Suprapubic skin (tissue), 4 donors: ENCODE measurements at places on chromosomes 3 and 15. TPM values are rescaled to one million over a fixed set of nuclear protein-coding genes. Genes with fewer than 3 reads are reported as not detected.

CISH gene
- total RNA-seq = 15.0 TPM

GRM7 gene
- 0.21 TPM for total RNA-seq

OR5K3 gene
- not detected for total RNA-seq

SIN3A gene
- 94.8 TPM for total RNA-seq

BMF gene
- 11.1 TPM for total RNA-seq

GRCh38 chr3:46389306-46389705 lies 17.6 kb downstream of the CCR5AS start:
- H3K27me3 ChIP-seq = no peaks in the 10 kb centered on the region
- no peak overlapping the region for H3K4me3 ChIP-seq
- H3K4me1 ChIP-seq = no peaks in the 10 kb centered on the region
- no peaks in the 10 kb centered on the region for H3K36me3 ChIP-seq
- no peak for DNase-seq

GRCh38 chr15:61227269-61227949 lies 1.7 kb downstream of the RORA start:
- peaks cover 31% of the 10 kb centered on the region for H3K4me1 ChIP-seq
- H3K36me3 ChIP-seq = no peaks in the 10 kb centered on the region
- peak overlapping the region; percentile 63 for H3K4me3 ChIP-seq

GRCh38 chr3:81497572-81498251 lies 263.7 kb downstream of the GBE1 start:
- no peak overlapping the region for H3K4me3 ChIP-seq
- H3K4me1 ChIP-seq = no peaks in the 10 kb centered on the region

DNA sequence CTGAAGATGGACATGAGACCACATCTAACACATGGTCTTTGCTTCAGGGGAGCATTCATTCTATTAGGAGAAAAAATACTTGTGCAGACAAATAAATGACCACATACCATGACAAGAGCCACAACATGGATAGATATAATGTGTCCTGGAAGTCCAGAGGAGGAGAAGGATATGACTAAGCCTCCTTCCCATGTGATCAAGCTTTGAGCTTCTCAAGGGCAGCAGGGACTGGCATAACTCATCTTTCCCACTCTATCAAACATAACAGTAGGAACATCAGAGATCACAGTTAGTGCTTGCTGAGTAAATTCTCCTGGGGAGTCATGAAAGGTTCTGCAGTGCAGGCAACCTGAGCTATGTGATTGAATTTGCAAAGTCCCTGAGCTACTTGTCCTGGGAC lies 86.0 kb upstream of the LPP start:
- no peaks in the 10 kb centered on the region for H3K27me3 ChIP-seq
- DNase-seq = no peak
- no peaks in the 10 kb centered on the region for H3K36me3 ChIP-seq
- no peak overlapping the region for H3K27ac ChIP-seq

GRCh38 chr15:65912235-65912634 lies 42.9 kb downstream of the RAB11A start:
- no peaks in the 10 kb centered on the region for H3K27me3 ChIP-seq
- no peak for DNase-seq
- H3K4me1 ChIP-seq = peaks cover 5% of the 10 kb centered on the region
- peaks cover 29% of the 10 kb centered on the region for H3K36me3 ChIP-seq
- no peak overlapping the region for H3K4me3 ChIP-seq

- peaks cover 57% of the 10 kb centered on the region for H3K4me1 ChIP-seq
- peak overlapping the region; percentile 49 for H3K27ac ChIP-seq
- H3K27me3 ChIP-seq = no peaks in the 10 kb centered on the region
- no peaks in the 10 kb centered on the region for H3K36me3 ChIP-seq
- DNase-seq = no peak
- no peak overlapping the region for H3K4me3 ChIP-seq
Observed at GRCh38 chr3:15291589-15292541, 40.5 kb downstream of the SH3BP5 start.

GRCh38 chr3:39064646-39065045 lies 12.8 kb downstream of the WDR48 start:
- no peak overlapping the region for H3K27ac ChIP-seq
- H3K27me3 ChIP-seq = no peaks in the 10 kb centered on the region
- no peak overlapping the region for H3K4me3 ChIP-seq
- peaks cover 29% of the 10 kb centered on the region for H3K36me3 ChIP-seq

- peak overlapping the region; percentile 62 for H3K4me3 ChIP-seq
- no peak for DNase-seq
- H3K27me3 ChIP-seq = peaks cover 51% of the 10 kb centered on the region
- no peaks in the 10 kb centered on the region for H3K36me3 ChIP-seq
Observed at GRCh38 chr3:151084893-151085226, 604 bp upstream of the MED12L start.

DNA sequence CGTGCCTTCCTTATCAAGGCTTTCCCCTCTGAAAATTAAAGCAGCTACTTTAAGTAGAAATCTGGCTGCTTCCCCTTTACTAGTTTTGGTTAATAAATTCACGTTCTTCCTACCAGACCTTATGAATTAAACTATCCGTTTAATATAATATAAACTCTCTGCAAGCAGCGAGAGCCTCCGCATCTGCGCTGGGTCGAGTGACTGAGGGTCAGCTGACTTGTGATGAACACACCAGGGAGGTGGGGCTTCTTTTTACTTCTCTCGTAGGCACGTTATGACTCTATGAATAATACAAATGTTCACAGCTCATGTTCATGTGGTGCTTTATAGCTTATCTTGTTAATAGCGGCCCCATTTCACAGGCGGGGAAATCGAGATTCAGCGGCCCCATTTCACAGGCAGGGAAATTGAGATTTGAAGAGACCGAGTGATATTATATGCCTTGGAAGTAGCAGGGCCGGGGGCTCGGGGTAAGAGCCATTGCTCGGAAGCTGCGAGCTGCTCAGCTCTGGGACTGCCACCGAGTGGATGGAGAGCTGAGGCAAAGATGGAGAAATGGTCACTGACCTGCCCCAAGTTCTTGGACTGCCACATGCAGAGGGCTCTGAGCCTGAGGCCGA lies 8.3 kb downstream of the MUC4 start:
- H3K4me3 ChIP-seq = no peak overlapping the region
- H3K36me3 ChIP-seq = no peaks in the 10 kb centered on the region
- DNase-seq = no peak
- no peak overlapping the region for H3K27ac ChIP-seq

GRCh38 chr3:51445544-51446280 lies 54.1 kb downstream of the DCAF1 start:
- DNase-seq = no peak
- no peaks in the 10 kb centered on the region for H3K27me3 ChIP-seq
- H3K36me3 ChIP-seq = peaks cover 26% of the 10 kb centered on the region
- no peak overlapping the region for H3K27ac ChIP-seq
- no peaks in the 10 kb centered on the region for H3K4me1 ChIP-seq

DNA sequence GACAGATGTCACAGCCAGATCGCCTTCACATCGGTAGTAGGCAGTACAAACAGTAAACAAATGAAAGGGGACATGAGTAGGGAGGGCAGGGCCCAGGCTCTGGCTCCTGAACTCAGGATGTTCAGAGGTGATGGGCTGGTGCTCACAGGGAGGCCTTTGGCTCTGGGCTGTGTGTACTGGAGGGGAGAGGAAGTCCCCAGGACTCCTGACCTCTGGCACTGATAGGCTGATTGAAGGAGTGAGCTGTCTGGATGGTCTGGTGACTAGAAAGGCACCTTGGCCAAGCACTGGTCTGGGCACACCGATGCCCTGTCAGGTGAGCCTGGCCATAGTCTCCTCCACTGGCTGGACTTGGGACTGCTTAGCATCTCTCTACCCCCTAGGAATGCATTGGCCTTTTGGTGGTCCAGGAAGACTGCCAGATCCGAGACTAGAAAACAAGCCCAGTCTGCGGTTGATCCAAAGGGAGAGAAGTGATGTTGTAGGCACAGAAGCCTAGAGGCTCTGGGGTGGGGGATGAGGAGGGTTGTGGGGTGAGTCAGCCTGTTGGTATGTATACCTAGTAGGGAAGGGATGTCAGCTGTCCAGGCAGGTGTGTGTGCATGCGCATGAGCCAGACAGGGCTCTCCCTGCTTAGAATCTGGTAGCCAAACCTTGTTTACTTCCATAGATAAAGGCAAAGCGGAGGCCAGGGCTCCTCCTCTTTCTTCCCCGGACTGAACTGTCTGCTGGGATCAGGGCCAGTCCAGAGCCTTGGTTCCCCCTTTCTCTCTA lies 1.9 kb downstream of the SPINT1 start:
- peak overlapping the region; percentile 90 for H3K27ac ChIP-seq
- H3K27me3 ChIP-seq = no peaks in the 10 kb centered on the region
- peaks cover 51% of the 10 kb centered on the region for H3K4me1 ChIP-seq
- peaks cover 6% of the 10 kb centered on the region for H3K36me3 ChIP-seq
- H3K4me3 ChIP-seq = peak overlapping the region; percentile 58
- DNase-seq = no peak

DNA sequence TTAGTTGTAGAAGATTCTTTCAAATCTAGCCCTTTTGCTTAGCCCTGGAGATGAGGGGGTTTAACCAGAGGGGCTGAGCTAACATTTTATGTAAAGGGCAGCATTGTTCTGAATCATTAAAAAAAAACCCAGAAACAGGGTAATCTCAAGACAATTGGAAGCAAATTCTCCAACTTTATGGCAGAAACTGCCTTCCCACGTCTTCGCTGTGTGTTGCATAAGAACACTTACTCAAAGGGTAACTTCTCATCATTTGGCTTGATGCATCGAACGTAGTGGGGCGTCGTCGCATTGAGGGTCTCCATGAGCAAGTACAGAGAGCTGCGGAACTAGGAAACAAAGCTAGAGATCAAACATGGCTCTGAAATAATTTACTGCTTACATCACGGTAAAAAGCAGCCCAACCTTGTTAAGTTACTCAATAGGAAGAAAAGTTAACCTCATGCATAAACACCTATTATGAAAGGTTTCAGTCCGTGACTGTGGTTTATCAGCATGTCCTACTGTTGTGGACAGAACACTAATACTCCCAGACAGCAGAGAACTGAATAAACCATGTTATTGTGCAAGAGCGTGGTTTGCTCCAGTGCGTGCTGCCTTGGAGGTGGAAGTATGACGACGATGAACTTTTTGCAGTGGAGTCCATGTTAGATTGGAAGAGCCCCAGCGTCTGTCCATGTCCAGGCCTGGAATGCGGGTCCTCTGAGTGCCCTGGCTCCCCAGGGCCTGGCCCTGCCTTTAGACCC lies 48.7 kb downstream of the MYO5C start:
- no peaks in the 10 kb centered on the region for H3K4me1 ChIP-seq
- no peaks in the 10 kb centered on the region for H3K27me3 ChIP-seq

DNA sequence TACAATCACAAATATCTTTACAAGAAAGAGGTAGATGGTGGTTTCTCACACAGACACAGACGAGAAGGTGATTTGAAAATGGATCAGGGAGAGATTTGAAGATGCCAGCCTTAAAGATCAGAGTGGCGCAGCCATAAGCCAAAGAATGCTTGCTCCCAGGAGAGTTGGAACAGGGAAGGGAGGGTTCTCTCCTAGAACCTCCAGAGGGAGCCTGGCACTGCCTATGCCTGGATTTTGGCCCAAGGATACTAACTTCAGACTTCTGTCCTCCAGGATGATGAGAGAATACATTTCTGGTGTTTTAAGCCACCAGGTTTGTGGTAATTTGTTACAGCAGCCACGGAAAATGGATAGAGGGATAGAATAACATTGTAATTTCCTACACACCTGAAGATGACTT lies 279.1 kb downstream of the FAM43A start:
- DNase-seq = peak; percentile 41
- H3K27ac ChIP-seq = no peak overlapping the region
- no peaks in the 10 kb centered on the region for H3K27me3 ChIP-seq
- no peaks in the 10 kb centered on the region for H3K4me1 ChIP-seq
- no peak overlapping the region for H3K4me3 ChIP-seq
- no peaks in the 10 kb centered on the region for H3K36me3 ChIP-seq

GRCh38 chr15:40104296-40104864 lies 4.3 kb downstream of the BMF start:
- H3K27ac ChIP-seq = peak overlapping the region; percentile 84
- H3K4me1 ChIP-seq = peaks cover 94% of the 10 kb centered on the region
- H3K36me3 ChIP-seq = no peaks in the 10 kb centered on the region
- H3K4me3 ChIP-seq = peak overlapping the region; percentile 16

DNA sequence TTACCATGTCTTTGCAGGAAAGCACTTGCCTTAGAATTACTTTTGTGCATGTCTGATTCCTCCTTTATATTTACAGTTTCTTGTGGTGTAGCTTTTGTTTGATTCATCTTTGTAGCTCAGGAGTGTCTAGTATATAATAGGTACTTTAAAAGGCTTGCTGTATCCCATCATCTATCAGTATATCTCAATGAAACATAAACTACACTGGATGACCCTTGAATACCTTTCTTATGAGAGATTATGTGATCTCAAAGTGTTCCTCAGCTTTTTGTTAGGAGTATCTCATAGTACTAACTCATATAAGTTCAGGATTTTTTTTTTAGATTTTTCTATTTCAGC lies 234.8 kb downstream of the PYDC2 start:
- H3K27me3 ChIP-seq = no peaks in the 10 kb centered on the region
- H3K4me1 ChIP-seq = no peaks in the 10 kb centered on the region
- H3K36me3 ChIP-seq = no peaks in the 10 kb centered on the region
- no peak overlapping the region for H3K4me3 ChIP-seq
- DNase-seq = no peak

DNA sequence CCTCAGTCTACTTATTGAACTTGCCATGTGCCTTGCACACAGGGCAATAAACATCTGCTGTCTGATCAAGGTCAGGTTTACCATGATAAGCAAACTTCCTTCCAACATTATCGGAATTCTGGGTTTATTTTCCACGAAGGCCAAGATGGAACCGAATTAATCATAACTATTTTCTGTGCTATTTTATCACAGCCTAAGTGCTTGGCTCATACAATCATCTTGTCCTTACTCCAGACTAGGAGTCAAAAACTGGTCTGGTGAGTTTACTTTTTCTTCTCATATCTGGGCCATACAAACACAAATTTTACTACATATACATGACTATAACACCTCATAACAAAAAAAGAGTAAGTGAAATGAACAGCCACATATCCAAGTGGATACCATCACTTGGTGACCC lies 2.3 kb downstream of the FBN1 start:
- H3K27ac ChIP-seq = peak overlapping the region; percentile 86
- DNase-seq = no peak
- peaks cover 30% of the 10 kb centered on the region for H3K4me1 ChIP-seq
- peaks cover 24% of the 10 kb centered on the region for H3K27me3 ChIP-seq

- DNase-seq = no peak
- H3K4me1 ChIP-seq = peaks cover 20% of the 10 kb centered on the region
- no peak overlapping the region for H3K4me3 ChIP-seq
- peaks cover 19% of the 10 kb centered on the region for H3K27me3 ChIP-seq
Observed at GRCh38 chr15:26889298-26889898, 22.5 kb downstream of the GABRA5 start.
